T-helper 1 cell (primary cell): ENCODE measurements at places on chromosomes 7 and 10.
A peak's percentile ranks its signal among the peaks of the same experiment; 100 is the strongest.

DNA sequence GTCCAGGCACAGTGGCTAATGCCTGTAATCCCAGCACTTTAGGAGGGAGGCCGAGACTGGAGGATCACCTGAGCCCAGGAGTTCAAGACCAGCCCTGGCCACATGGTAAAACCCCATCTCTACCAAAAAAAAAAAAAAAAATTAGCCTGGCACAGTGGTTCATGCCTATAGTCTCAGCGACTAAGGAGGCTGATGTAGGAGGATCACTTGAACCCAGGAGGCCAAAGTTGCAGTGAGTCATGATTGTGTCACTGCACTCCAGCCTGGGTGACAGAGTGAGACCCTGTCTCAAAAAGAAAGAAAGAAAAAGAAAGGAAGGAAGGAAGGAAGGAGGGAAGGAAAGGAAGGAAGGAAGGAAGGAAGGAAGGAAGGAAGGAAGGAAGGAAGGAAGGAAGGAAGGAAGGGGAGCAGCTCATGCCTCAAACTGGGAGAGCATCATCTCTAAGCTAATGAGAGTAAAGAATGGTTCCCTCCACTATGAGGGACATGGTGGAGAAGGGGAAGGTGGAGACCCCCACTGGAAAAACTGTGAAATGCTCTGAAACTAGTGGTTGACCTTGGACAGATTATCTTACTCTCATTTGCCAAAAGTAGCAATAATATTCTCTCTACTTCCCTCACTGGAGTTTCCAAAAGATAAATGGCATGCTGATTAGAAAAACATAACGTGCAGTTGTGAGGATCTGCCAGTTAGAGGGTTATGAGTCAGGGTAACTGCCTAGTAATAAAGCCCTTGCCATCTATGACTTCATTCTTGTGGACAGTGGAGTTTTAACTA, 16.8 kb downstream of the GIMAP5 start:
- no peak for DNase-seq

DNA sequence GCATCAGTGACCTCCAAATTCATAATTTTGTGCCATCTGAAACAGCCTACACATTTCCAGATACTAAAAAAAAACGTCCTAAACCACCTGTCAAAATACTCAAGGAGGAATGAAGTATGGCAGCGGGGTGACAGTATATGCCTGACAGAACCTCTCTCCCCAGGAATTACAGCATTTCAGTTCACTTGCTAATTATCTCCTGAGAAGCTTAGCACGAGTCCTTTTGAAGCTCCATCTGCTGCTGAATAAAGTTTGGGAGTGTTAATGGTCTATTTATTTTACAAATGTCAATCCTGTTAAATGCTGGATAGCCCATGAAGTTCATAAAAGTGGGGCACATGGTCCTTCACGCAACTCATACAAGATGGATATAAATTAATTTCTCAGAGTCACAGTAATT, 29.4 kb upstream of the ANLN start:
- DNase-seq, result no peak

DNA sequence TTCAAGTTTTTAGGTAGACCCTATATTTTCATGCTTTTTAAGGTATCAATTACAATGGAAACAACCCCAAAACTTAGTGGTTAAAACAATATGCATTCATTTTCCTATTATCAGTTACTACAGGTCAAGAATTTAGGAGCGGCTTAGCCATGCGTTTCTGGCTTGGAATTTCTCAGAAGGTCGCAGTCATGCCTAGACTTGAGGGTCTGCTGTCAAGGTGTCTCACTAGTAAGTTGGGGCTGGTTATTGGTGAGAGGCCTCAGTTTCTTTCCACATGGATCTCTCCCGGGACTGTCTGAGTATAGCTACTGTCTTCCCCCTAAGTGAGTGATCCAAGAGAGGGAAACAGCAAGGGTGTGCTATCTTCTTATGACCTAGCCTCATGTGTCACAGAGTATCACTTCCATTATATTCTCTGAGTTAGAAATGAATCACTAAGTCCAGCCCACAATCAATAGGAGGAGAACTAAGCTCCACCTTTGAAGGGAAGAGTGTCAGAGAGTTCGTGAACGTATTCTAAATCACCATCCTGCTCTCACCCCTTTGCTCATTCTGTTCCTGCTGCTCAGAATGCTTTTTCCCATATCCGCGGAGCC, 80.5 kb downstream of the RTKN2 start:
- DNase-seq, result no peak

DNA sequence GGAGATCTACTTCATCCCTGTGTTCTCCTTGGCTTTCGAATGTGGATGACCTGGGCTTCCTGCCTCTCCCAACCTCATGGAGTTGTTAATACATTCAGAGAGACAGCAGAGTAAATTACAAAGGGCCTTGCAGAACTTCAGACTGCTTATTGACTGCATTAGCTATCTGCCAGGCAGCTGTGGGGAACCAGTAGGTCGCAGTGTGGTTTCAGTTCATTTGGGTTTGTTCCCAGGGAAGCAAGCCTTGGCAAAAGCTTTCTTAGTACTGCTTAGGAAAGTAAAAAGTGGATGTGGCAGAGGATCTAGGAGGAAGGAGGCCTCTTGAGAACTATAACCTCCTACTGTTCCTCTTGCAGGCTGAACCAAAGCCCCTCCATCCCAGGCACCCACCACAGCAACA, 9.2 kb downstream of the NPFFR1 start:
- no peak for DNase-seq

- no peak for DNase-seq
Observed at GRCh38 chr10:118290471-118290995, 51.6 kb downstream of the FAM204A start.

GRCh38 chr7:47556511-47557180, 25.3 kb downstream of the TNS3 start:
- no peak for DNase-seq

DNA sequence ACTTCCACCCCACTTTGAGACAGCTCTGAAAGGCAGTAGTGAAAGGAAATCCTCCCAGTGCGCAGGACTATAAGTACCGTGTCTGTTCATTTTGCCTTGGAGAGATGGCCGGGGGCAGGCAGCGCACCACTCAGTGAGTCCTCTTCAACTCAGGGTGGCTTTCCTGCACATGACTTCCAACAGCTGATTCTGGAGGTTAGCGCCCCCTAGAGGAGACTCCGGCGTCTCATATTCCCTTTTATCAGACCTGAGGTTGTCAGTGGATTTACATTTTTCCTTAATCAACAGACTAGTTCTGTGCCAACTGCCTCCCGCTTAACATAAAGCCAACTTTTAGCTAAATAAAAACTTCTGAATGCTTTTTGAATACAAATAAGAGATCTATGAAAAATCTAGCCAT, 101.0 kb downstream of the HERPUD2 start:
- DNase-seq, result no peak

DNA sequence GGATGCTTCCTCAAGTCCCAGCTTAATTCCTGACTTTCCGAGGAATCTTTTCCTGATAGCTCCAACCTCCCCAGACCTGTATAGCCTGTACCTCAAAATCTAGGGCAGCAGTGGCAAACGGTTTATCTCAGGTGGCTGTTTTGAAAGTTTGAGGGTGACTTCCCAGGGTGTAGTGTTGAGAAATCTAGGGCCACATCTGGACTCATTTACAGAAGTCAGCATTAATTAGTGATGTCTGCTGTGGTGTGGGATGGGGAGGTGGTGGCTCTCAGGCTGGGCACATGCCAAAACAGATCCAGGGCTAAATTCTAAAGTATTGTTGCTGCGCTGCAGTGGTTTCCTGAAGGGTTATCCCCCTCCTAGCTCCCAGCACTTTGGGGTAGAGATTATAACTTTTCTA, 38.0 kb downstream of the UNC5B start:
- no peak for DNase-seq

DNA sequence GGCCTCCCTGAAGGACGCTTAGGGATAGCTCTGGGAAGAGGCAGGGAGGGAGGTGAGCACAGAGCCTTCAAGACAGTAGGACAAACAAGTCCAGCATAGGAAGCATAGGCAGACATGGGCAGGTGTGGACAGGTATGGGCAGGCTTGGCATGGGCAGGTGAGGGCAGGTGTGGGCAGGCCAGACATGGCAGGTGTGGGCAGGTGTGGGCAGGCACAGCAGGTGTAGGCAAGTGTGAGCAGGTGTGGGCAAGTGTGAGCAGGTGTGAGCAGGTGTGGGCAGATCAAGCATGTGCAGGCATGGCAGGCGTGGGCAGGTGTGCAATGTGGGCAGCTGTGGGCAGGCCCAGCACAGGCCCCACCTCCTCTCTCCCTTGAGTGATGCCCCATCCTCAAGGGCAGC, 148.8 kb upstream of the ZMIZ1 start:
- no peak for DNase-seq

- no peak for DNase-seq
Observed at GRCh38 chr7:55730197-55730596, 132.4 kb downstream of the SEPTIN14 start.

DNA sequence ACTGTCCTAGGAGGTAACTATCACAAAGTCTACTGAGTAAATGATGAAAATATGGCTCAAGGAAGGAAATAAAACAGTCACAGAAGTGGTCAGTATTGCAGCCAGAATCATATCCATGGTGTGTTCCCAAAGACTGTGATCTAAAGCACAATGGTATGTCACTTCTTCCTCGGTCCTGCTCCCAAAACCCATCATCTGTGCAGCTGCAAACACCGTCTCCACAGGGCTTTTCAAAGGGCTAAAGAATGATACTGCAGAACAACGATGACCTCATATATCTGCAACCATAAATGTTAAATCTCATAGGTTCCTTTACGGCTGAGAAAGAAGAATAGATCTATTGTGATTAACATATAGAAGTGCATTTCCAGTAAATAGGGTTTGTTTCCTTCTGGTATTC, 465.0 kb downstream of the GRID1 start:
- DNase-seq, result no peak

DNA sequence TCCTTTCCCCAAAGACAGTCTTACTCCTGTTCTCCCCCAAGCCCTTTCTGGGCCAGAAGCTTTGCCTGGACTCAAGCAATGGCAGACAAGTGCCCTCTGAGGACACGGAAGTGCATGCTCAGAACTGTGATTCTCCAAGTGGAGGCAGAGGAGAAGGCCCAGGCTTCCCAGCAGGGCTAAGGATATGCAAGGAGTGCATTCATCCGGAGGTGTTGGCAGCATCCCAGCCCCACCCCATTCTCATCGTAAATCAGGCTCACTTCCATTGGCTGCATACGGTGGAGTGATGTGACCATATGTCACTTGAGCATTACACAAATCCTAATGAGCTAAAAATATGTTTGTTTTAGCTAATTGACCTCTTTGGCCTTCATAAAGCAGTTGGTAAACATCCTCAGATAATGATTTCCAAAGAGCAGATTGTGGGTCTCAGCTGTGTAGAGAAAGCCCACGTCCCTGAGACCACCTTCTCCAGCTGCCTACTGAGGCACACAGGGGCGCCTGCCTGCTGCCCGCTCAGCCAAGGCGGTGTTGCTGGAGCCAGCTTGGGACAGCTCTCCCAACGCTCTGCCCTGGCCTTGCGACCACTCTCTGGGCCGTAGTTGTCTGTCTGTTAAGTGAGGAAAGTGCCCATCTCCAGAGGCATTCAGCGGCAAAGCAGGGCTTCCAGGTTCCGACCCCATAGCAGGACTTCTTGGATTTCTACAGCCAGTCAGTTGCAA, 1.4 kb upstream of the RBP3 start:
- DNase-seq, result no peak

DNA sequence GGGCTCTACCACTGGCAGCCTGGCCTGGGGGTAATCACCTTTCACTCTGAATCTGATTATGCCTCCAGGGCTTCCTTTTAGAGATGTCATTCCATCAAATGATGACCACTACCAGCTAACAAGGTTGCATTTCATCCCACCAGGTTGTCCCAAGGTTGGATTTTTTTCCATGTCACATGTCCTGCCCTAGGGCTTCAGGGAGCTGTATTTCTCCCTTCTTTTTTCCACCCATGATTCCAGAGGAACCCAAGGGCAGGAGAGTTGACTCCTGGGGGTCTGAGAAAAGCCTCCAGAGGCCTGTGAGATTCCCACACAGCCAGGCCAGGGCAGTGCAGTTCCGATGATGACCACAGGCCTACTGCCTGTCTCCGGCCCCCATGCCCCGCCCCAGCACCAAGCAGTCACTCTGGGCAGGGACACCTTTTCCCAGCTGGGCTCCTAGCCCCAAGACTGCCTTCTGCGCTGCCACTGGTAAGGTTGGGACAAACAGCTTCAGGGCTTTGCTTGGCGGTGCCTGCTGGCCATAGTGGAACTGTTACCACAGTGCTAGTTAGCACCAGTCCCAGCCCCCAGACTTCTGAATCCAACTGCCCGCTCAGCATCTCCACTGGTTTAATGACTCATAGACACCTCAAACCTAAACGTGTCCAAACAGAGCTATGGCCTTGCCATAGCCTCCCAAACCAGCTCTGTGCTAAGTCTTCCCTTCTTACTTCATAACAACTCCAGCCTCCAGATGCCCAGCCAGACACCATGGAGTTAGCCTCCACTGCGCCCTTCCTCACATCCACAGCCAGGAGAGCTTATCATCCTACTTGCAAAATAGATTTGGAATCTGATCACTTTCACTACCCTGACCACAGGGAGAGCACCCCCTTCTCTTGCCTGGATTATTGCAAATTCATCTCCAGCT, 133.7 kb downstream of the ARHGAP22 start:
- no peak for DNase-seq

GRCh38 chr10:47133871-47134570, 166.0 kb upstream of the GDF10 start:
- DNase-seq, result no peak

- DNase-seq, result no peak
Observed at GRCh38 chr7:5421714-5422395, 1.8 kb downstream of the TNRC18 start.

GRCh38 chr10:22589851-22590514, 124.4 kb downstream of the PIP4K2A start:
- DNase-seq, result no peak

- DNase-seq, result no peak
Observed at GRCh38 chr7:549066-549890, 29.6 kb upstream of the PDGFA start.

DNA sequence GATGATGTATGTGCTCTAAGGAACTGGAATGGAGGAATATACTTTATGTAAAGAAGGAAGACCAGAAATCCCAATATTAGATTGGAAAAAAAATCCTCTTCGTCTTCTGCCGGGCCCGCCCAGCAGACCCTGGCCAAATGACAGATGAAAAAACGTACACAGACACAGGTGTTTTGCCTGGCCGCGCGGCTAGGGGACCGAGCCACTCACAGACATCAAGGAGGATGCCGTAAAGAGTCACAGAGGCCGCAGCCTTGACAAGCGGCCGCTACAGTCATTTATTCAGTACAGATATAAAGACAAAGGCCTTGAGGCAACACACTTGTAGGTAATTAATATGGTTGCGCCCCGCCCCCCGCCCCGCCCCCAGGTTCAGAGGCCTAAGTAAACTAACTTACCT, 594.1 kb downstream of the GRM8 start:
- no peak for DNase-seq

- DNase-seq, result peak; percentile 47
Observed at GRCh38 chr7:30135301-30136116, 723 bp downstream of the MTURN start.

- DNase-seq, result no peak
Observed at GRCh38 chr10:75101416-75102251, 9.8 kb upstream of the SAMD8 start.

- DNase-seq, result no peak
Observed at GRCh38 chr10:8073691-8074416, 19.4 kb downstream of the GATA3 start.
